ENCODE measurements at places on chromosomes 2 and 18.

GRCh38 chr2:11865805-11866204, 119.4 kb downstream of the LPIN1 start:
- DNase-seq = no peak

DNA sequence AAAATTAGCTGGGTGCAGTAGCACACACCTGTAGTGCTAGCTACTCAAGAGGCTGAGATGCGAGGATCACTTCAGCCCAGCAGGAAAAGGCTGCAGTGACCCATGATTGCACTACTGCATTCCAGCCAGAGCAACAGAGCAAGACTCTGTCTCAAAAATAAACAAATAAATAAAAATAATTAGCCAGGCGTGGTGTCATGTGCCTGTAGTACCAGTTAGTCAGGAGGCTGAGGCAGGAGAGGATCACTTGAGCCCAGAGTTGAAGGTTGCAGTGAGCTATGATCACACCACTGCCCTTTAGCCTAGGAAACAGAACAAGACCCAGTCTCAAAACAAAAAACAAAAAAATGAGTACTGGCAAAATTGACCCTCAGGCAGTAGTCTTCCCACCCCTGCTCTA, 61.9 kb upstream of the PPP1CB start:
- DNase-seq = no peak

DNA sequence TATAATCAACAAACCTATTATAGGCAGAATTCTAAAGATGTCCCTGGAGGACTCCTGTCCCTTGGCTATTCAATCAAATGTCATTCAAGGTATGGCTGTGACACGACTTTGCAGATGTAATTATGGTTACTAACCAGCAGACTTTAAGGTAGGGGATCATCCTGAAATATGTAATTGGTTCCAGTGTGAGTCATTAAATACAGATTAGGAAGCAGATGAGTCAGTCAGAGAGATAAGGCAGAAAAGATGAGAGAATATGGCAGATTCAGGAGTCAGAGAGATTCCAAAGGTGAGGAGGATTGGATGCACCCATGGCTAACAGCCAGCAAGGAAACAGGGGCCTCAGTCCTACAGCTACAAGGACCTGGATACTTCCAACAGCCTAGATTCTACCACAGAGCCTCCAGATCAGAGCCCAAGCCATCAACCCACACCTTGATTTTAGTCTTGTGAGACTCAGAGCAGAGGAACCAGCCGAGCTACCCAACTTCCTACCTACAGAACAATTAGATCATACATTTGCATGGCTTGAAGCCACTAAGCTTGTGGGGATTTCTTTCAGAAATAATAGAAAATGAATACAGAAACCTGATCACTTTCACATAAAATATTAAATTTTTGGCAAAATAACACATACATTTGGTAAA, 11.2 kb upstream of the PROM2 start:
- DNase-seq = no peak

GRCh38 chr2:106988361-106988760, 102.4 kb upstream of the ST6GAL2 start:
- DNase-seq = no peak

DNA sequence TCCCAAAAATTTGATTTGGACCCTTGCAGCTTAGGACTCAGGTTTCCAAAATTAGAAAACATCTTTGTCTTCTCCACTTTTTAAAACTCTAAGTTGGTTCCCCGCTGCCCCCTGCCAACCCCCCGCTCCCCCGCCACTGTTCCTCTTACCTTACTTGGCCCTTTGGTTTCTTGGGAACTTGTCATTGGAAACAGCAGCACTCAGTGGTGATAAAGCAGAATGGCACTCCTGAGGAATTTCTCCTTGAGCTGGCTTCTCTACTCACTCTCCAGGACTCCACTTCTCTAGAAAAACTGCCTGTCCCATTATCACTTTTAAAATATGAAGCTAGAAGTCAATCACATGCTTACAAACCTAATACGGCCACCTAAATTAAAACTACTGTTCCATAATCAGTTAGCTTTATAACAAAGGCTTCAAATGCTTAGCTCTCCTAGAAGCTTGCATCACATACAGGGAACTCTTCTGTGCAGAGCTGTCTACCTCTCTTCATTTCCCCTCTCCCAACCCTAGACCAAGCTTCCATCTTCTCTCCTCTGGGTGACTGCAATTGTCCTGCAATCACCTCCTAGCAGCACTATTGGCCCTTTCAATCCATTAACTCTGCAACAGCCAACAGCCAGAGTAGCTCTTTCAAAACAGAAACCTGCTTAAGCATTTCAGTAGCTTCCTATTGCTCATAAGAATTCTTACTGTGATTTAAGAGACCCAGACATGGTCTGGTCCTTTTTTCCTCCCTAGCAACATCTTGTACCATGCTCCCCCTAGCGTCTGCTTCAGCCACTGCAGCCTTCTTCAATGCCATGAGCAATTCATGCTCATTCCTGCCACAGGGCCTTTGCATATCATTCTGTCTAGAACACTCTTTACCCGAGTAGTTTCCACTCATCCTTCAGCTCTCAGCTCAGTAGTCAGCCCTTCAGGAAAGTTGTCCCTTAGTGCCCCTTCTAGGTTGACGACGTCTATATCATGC, 15.2 kb upstream of the PLEKHM3 start:
- DNase-seq = peak; percentile 67

GRCh38 chr2:231567159-231567558, 25.5 kb upstream of the TEX44 start:
- DNase-seq = no peak

- DNase-seq = no peak
Observed at GRCh38 chr2:44100351-44100750, 68.3 kb upstream of the PPM1B start.

GRCh38 chr2:173028141-173028540, 47.5 kb upstream of the MAP3K20 start:
- no peak for DNase-seq

GRCh38 chr2:216743781-216744180, 48.4 kb upstream of the IGFBP5 start:
- DNase-seq = no peak

DNA sequence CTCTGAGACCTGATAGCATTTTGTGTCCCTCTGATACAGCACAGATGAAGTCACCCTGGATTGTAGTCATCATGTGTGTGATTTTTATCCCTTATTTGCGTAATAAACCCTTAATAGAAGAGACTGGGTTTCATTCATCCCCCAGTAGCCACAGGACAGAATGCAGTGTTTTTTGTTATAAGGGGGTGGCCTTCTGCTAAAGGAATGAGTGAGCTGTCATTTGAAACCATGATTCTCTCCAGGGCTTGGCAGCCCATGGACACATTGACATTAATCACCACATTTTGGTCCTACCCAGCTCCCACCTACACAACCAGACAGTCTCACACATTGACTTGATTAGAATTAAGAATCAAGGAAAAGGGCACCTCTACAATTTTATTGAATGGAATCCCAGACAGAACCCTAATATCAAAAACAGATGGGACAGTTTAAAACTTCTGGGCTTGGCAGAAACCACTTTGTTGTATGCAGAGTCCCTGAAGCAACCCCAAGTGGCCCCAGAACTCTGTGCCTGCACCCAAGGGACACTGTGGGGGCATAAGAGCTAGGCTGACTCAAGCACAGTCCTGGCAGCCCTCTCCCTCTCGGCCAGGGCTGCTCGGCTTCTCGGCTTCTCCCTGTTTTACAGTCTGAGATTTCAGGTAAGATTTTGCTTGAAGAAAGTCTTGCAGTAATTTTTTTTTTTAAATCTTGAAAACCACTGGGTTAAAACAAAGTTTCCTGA, 254.0 kb upstream of the SLC14A2 start:
- no peak for DNase-seq

DNA sequence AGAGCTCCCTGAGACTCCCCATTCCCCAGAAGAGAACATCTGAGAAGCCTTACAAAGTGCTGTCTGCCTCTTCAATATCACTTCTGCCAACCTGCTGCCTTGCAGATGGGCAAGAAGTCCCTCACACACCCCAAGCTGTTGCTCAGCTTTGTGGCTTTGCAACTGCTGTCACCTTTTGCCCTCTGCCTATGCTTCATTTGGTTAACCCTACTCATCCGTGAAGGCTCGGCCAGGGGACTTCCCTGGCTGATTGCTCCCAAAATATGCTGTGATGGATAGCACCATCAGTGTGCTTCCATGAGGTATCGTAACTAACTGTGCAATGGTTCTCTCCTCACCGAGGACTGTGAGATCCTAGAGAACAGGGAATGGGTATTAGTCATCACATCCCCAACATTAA, 88.9 kb upstream of the CYP1B1 start:
- no peak for DNase-seq

DNA sequence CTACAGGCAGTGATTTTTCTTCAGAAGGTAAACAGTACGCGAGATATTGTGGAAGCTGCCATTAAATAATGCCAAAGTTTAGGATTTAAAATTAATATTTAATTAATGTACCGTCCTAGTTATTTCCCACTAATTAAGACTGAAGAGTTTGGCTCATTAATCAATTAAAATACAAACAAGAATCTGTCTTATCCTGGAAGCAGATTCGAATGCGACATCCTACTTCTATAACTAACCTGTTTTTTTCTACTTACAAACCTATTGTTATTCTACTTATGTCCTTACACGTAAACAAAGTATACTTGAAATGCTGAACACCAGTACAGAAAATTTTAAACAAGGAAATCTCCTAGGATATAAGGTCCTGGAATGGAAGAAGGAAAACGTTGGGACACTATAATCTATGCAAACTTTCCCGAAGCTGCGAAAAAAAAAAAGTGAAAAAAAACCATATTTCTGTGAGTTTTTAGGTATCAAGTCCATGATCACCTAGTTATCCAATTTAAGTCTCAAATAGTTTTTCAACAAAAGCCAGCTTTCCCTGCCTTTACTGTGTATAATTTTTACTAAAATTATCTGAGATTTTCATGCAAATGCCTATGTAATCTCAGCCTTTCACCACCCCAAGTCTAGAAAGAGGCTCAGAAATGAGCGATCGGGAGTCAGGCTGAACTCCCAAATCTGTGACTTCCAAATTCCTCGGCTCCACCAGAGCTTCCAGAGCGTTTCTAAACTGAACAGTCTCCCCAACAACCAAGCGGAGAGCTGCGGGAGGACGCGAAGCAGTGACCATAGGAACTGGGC, 1.2 kb upstream of the C2orf15 start:
- no peak for DNase-seq

DNA sequence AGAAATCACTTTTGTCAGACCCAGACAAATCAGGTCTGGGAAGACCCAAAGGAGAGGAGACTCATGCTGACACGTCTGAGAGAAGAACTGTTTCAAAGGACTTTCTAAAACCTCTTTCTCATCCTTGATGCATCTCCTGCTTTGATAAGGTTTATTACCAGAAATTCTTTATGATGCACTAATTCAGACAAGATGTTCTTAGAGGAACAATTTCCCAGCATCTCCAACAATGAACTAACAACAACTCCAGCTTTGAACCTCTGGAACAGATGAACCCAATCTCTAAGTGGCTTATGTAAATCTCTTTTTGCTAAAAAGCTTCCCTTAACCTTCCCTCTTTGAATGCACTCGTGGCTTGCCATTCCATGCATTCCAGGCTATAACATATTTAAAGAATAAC, 15.9 kb upstream of the SERPINB11 start:
- no peak for DNase-seq

DNA sequence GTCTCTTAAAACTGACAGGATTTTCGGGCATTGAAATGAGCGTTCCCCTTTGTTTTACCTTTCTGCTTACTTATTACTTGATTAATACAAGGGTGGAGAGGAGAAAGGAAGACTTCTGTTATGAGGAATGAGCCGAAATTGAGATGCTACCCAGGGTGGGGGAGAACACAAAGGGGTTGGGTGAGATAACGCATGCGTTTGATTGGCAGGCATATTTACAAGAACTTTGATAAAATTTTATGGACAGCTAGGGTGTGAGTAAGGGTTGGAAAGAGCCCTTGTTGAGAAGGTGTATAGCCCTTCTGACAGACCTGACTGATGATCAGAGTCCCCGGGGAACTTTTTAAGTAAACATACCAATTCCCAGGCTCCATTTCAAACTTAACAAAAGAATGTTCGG, 1.8 kb downstream of the RNF138 start:
- no peak for DNase-seq

DNA sequence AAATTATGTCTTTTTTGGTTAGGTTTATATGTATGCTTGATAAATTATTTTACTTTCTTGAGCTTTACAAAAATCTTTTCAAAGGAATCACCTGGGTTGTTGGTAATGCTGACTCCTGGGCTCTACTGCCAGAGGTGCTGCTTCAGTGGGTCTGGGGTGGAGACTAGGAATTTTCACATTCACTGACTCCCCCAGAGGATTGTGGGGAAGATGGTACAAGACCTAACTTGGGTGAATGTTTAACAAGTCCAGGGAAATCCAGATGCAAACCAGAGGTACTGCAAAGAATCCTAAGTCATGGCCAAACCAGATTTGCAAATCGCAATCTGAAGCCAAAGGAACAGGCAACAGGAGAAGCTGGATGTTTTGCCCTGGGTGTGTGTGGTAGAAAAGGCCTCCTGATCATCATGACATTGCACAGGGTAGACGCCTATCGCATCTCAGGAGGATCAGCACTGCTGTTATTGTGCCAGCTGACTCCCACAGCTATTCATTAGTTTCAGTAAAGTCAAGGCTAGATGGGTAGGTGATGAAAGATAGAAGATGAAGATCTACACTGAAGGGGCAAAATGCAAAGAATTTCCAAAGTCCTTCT, 185.2 kb downstream of the BARD1 start:
- DNase-seq = no peak

GRCh38 chr2:43318791-43319190, 92.4 kb upstream of the ZFP36L2 start:
- no peak for DNase-seq

GRCh38 chr18:56977309-56977708, 169.6 kb upstream of the BOD1L2 start:
- no peak for DNase-seq

Data from Ammon's horn (tissue), 1 donor.